ENCODE measurements at places on chromosomes 5 and 9. TPM values are rescaled to one million over a fixed set of nuclear protein-coding genes. Genes with fewer than 3 reads are reported as not detected.

GRCh38 chr5:73454379-73455036 lies 5.9 kb upstream of the FOXD1 start:
- H3K4me3 ChIP-seq: no peak overlapping the region
- peaks cover 2% of the 10 kb centered on the region for H3K4me1 ChIP-seq
- no peak overlapping the region for H3K27ac ChIP-seq
- H3K36me3 ChIP-seq: peaks cover 3% of the 10 kb centered on the region

DNA sequence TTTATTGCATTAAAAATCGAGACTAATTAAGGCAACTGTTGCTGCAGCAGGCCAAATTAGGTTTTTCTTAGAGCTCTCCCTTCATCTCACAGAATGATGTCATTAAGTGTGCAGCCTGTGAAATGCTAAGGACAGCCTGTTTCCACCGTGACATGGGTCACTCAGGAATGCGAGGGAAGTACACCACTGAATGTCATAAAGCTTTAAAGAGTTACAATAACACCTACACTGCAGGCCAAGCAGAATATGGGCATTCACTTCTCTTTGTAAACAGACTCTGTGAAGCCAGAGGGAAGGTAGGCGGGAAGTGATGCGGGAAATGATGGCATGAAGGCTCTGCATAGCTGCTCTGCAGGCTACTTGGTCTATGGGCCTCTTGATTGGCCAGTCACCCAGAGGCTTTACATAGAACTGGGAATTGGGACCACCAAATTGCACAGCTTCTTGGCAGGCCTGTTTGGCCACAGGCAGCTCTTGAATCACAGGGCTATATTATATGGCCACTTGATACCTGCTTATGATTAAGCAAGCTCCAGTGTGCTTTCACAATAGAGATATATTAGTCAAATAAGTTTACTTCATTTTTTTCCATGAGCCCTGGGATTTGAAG lies 28.4 kb upstream of the AOPEP start:
- DNase-seq: no peak
- H3K4me1 ChIP-seq: no peaks in the 10 kb centered on the region
- H3K27ac ChIP-seq: no peak overlapping the region
- no peaks in the 10 kb centered on the region for H3K36me3 ChIP-seq
- H3K27me3 ChIP-seq: peaks cover 17% of the 10 kb centered on the region
- H3K4me3 ChIP-seq: no peak overlapping the region

GRCh38 chr9:123266655-123267399 lies 1.6 kb downstream of the STRBP start:
- peaks cover 13% of the 10 kb centered on the region for H3K27me3 ChIP-seq
- H3K4me1 ChIP-seq: peaks cover 31% of the 10 kb centered on the region
- no peak for DNase-seq
- H3K4me3 ChIP-seq: peak overlapping the region; percentile 71
- H3K27ac ChIP-seq: peak overlapping the region; percentile 50

- H3K4me3 ChIP-seq: no peak overlapping the region
- H3K4me1 ChIP-seq: no peaks in the 10 kb centered on the region
- no peaks in the 10 kb centered on the region for H3K27me3 ChIP-seq
- no peak for DNase-seq
- no peak overlapping the region for H3K27ac ChIP-seq
These were observed 258.7 kb upstream of the ARRDC3 start for GRCh38 chr5:91641730-91642350.

DNA sequence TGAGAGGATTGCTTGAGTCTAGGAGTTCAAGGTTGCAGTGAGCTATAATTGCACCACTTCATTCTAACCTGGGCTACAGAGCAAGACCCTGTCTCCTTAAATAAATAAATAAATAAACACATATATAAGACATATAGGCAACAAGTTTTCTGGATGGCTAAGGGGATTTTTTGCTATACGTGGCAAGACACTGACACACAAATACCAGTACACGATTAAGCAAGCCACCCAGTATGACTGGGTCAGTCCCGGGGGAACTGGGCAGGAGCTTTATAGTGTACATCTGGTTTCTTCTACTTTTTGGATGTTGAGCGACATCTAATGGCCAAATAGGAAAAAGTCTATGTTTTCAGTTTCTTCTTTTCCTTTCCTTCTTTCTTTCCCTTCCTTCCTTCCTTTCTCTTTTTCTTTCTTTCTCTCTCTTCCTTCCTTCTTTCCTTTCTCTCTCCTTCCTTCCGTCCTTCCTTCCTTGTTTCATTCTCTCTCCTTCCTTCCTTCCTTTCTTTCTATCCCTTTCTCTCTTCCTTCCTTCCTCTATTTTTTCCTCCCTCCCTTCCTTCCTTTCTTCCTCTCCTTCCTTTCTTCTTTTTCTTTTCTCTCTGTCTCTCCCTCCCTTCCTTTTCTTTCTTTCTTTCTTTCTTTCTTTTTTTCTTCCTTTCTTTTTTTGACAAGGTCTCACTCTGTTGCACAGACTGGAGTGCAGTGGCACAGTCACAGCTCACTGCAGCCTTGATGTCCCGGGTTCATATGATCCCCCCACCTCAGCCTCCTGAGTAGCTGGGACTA lies 47.0 kb upstream of the PLIN2 start:
- no peaks in the 10 kb centered on the region for H3K36me3 ChIP-seq
- H3K27ac ChIP-seq: peak overlapping the region; percentile 34
- peaks cover 21% of the 10 kb centered on the region for H3K4me1 ChIP-seq
- DNase-seq: peak; percentile 80

DNA sequence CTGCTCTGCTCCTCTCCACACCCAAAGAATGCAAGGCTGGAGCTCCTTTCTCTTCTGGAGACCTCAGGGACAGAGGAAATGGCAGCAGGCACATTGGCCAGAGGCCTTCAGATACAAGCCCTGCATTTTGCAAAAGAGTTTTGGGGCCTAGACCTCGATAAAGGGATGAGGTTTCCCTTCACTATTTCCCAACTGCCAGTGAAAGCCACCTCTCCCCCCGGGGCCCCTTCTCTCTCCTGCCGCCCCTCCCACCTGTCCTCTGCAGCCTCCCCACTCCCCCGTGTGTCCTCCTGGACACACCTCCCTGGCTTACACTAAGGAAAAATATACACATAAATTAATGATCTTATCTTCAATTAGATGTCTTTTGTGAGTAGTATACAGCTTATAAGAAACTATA lies 21.3 kb upstream of the LMNB1 start:
- DNase-seq: no peak
- H3K27ac ChIP-seq: no peak overlapping the region
- H3K4me1 ChIP-seq: peaks cover 29% of the 10 kb centered on the region
- no peaks in the 10 kb centered on the region for H3K36me3 ChIP-seq

TMEM215 gene
- not detected for total RNA-seq

PCDHB9 gene
- not detected for total RNA-seq

STKLD1 gene
- 0.33 TPM for total RNA-seq

SHLD3 gene
- 5.1 TPM for total RNA-seq

TCF7 gene
- 113 TPM for total RNA-seq

OTULINL gene
- 9.4 TPM for total RNA-seq

SPINK1 gene
- total RNA-seq: not detected

IL9 gene
- not detected for total RNA-seq
